ENCODE measurements at places on chromosomes 6 and 20.

DNA sequence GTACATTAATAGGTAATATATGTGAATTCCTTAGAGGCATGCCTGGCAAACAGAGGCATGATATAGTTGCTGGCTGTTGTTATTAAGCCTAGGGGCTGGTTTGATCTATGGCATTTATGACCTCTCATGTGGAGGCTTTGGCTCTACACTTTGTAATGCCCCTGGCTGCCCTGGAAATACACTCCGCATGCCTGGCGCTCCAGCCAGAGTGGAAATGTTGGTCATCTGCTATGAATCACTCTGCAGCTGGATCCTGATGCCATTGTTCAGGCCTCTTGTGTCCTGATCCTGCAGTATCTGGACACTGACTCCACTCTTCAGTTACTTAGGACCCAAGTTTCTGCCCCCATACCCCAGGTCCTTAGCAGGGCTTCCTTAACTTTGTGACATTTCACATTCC lies 200.5 kb upstream of the PCSK2 start:
- no peak for DNase-seq

GRCh38 chr20:57899554-57899953 lies 189.7 kb upstream of the PMEPA1 start:
- no peak for DNase-seq

- no peak for DNase-seq
Measured at GRCh38 chr20:33842346-33842745, 31.2 kb downstream of the CHMP4B start.

- DNase-seq: no peak
Measured at GRCh38 chr6:71056656-71057055, 99.8 kb upstream of the B3GAT2 start.

DNA sequence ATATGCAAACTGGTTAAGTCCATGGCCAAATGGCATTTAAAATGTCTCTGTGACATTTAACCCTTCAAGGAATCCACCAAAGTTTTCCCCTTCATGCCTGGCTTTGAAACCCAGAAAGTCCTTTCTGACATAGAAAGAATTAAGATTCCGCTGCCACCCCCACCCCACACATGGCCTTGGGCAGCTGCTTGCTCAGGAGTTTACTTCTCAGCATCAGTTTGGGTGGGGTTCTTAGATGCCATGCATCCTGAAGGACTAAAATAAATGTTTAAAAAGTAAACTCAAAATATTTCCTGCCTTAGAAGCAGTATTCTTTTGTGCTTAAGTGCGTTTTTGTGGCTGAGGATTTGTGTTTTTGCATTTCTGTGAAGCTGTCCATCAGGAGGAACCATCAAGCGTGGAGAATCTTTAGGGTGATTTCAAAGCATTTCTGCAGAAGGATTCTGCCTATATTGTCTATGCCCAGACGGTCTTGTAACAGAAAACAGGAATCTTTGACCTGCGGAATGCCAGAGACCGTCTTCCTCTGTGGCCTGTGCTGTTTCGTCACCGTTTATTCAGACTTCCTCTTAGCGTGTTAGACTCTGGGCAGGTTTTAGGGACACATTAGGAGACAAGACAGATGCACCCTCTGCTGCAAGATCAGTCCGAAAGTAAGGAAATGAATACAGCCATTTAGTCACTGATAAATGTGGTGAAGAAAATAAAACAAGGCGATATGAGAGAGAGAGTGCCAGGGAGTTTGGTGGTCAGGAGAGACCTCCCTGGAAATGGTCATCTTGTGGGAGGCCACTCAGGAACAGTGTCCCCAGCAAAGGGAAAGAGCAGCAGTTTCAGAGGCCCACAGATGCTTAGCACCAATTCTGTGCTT lies 6.2 kb downstream of the DUSP22 start:
- no peak for DNase-seq

GRCh38 chr6:45645302-45645701 lies 267.6 kb upstream of the SUPT3H start:
- no peak for DNase-seq

- no peak for DNase-seq
Measured at GRCh38 chr6:21710908-21711627, 117.5 kb downstream of the SOX4 start.

GRCh38 chr20:38725148-38725901 lies 1.0 kb downstream of the SLC32A1 start:
- no peak for DNase-seq

DNA sequence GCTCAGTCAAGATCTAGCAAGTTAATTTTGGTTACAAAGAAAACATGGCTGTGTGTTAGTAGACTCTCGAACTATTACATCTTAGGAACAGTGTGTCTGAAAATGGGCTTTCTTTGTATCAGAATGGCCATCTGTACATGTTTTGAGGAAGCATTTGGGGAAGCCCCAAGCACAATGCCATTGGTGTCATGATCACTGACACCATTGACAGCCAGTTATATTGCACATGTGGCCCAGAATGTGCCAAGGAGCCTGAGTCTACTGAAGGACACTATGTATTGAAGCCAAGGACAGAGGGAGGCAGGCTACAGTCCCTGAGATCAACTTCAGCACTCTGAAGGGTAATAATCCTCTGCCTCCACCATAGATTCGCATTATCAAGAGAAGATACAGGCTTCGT lies 12.6 kb upstream of the FAM50B start:
- no peak for DNase-seq

DNA sequence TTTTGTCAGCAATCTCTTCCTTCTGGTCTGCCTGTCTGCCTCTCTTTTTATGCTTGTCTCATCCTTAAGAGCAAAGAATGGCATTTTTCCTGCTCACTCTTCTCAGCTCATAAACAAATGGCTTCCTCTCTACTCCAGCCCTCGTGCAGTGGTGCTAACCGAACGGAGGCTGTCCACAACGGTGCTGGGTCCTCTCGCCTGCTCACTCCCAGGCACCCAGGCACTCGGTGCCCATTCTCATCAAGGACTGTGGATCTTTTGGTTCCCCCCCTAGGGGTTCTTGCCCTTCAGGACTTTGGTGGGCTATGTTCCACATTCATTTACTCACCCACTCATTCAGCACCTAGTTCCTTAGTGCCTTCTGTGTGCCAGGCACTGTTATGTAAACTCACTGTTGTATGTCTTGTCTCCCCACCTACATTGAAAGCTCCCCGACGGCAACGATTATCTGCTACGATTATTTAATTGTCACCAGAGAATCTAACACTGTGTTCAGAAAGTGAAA lies 113.9 kb downstream of the FYN start:
- DNase-seq: no peak

DNA sequence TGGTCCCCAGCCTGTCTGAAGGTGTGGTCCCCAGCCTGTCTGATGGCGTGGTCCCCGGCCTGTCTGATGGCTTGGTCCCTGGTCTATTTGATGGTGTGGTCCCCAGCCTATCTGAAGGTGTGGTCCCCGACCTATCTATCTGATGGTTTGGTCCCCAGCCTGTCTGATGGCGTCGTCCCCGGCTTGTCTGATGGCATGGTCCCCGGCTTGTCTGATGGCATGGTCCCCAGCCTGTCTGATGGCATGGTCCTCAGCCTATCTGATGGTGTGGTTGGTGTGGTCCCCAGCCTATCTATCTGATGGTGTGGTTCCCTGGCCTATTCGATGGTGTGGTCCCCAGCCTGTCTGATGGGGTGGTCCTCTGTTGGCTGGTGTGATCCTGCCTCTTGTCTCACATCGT lies 18.2 kb upstream of the MRGBP start:
- DNase-seq: no peak

- DNase-seq: no peak
Measured at GRCh38 chr6:136039185-136039584, 187.7 kb downstream of the PDE7B start.

DNA sequence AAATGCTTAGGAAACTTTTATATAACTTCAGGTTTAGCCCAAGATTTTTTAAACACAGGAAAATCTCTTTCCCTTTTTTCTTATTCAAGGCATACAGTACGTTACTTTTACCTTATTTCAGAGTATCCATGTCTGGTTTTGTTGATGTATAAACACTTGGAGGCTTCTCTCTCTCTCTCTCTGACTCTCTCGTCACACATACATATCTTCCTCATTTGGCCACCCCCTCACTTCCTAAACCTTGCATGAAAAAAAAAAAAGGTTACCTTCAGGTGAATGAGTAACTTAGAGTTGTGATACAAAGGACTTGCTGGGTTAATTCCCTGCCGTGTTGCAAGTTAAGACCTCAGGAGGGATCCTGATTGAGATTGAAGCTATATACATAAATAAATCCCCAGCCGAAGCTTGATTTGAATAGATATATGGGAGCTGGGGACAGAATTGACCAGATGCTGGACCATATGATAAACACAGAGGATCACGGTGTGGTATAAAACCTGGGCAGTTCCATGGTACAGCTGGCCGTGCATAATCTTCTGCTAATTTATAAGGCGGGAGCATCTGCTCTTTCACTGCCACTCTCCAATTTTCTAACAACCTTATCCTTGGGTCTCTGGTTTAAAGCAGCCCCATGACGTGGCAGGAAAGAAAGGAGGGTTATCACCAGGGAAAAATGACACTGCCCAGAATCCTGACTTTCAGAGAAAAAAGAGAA lies 55.1 kb upstream of the IL20RA start:
- no peak for DNase-seq

GRCh38 chr6:114833211-114833610 lies 490.4 kb upstream of the HS3ST5 start:
- DNase-seq: no peak

GRCh38 chr20:4217349-4217841 lies 202.0 kb upstream of the RNF24 start:
- no peak for DNase-seq

- no peak for DNase-seq
Measured at GRCh38 chr6:157985378-157986155, 3.9 kb downstream of the SYNJ2 start.

DNA sequence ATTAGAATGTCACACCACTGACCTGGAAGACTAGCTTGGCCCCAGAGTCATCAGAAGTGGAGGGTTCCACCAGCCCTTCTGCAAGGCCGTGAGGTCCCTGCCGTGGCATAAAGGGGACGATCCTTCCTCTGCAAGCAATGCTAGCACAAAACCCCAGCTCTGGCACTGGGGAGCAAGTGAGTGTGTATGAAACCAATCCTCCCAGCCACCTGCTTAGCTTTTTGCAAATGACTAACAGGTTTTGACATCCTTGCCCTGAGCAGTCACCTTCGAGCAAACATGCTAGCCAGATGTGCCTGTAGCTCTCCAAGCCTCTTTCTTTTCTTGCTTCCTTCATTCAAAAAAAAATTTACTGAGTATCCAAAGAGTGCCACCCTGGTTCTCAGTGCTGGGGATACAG lies 8.6 kb downstream of the SULF2 start:
- no peak for DNase-seq

DNA sequence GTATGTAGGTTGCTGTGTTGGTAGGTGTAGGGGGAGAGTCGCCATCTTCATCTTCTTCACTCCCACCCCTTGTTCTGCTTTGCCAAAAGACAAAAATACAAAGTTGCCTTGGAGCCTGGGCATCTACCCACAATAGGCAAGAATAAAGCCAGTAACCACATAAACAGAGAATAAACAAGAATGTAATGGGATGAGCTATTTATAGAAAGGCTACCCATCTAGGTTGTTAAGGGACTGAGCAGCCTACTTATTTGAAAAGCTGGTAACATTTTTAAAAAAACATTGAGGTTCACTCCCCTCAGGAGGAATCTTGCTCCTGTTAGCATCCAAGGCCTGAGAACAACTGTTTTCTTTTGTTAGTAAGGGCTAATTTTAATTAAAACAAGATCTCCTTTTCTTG lies 301.4 kb upstream of the STXBP5 start:
- DNase-seq: no peak

DNA sequence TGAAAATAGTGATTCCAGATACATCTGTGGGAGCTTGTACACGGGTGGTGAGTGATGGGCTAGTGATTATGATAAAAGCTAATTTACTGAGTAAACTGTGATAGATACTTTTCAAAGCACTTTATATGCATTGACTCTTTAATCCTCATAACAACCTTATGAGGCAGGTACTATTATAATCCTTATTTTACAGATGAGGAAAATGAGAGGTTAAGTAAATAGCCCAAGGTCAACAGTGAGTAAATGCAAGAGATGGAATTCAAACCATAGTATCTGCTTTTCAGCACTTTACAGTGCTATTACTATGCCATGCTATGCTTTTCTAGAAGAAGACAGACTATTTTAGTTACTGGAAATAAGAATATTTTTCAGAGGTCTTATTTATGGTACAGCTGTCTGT lies 320.9 kb upstream of the CITED2 start:
- no peak for DNase-seq

DNA sequence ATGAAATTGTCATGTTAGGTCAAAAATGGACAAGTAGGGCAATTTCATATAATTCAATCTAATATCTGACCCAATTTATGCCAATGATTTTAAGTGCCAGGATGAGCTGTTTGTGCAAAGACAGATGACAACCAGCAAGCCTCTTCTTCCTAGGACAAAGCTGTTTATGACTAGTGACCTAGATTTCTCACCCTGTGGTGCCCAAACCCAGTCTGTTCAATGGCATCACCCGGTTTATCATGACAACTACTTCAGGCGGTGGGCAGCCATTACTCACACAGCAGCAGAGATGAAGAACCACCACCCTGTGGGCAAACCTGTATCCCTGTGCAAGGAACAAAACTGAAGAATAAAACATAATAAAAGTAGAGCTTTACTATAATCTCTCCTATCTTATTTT lies 59.0 kb downstream of the MAP7 start:
- DNase-seq: no peak

DNA sequence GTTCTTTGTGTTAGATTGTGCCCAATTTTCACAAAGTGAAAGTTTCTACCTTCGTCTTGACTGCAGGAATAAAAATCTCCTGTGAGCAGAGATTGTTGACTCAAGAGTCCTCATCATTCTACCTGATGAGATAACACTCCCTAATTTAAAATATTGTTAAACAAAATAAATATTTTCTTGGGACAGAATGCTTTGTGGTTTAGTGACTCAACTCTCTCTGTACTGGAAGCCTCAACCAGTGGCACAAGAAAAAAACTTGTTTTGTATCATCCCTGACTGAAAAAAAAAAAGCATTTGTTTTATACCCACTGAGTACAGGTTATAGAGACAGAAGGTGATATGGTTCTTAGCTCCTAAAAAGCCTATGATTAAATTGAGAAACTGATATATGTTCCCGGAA lies 78.9 kb downstream of the CRYBG1 start:
- no peak for DNase-seq

DNA sequence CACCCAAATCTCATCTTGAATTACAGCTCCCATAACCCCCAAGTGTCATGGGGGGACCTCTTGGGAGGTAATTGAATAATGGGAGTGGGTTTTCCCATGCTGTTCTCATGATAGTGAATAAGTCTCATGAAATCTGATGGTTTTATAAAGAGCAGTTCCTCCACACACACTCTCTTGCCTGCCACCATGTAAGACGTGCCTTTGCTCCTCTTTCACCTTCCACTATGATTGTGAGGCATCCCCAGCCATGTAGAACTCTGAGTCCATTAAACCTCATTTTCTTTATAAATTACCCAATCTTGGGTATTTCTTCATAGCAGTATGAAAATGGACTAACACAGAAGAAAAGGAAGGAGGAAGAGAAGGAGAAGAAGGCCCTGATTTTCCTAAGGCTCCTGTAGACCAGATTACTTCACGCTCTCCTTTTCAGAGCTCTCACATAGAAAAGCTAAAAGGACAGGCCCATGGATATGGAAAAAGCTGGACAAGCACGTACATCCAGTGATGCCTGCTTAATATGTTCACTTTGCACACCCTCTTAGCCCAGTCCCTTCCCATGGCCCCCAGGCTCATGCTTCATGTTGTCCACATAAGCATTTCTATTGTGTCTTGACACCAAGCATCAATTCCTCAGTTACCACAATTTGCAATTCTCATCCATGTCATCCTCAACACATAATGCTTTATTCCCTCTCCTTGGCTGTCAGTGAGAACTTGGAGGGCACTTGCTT lies 354.8 kb downstream of the CD83 start:
- DNase-seq: no peak

- DNase-seq: no peak
Measured at GRCh38 chr20:56411759-56412472, at the start of gene CASS4. Gene CASS4, plus strand, starts transcription at chr20:56412260. Its CDS starts 199 bp downstream, at chr20:56412459.

GRCh38 chr6:159677506-159678165 lies 15.4 kb downstream of the SOD2 start:
- no peak for DNase-seq
